ENCODE measurements at places on chromosomes 5 and 9.

DNA sequence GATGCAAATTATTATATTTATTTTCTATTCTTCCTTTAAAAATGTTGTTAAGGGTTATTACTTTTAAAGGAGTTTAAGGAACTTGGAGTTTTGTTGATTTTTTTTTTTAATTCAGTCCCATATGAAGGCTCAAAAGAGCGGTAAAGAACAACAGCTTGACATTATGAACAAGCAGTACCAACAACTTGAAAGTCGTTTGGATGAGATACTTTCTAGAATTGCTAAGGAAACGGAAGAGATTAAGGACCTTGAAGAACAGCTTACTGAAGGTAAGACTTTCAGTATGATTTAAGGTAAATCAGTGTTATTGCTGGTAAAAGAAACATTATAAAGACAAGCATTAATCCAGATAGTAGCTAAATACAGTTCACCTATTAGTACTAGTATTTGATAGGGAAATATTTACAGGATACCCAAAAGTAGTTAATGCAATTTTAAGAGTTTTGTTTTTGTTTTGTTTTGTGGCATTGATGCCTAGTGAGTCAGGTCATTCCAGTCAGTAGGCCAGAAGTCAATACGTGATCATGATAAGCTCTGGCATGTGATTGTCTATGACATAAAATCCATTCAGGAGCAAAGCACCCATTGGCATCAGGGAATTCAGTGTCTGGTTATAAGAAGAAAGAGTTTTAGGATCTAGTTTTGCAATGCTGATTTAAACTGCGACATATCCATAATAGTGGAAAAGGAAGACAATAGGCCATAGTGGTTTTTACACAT is 49.2 kb downstream of the CNTRL start:
- no peak for DNase-seq

GRCh38 chr9:3007326-3007725 is 163.4 kb upstream of the PUM3 start:
- no peak for DNase-seq

DNA sequence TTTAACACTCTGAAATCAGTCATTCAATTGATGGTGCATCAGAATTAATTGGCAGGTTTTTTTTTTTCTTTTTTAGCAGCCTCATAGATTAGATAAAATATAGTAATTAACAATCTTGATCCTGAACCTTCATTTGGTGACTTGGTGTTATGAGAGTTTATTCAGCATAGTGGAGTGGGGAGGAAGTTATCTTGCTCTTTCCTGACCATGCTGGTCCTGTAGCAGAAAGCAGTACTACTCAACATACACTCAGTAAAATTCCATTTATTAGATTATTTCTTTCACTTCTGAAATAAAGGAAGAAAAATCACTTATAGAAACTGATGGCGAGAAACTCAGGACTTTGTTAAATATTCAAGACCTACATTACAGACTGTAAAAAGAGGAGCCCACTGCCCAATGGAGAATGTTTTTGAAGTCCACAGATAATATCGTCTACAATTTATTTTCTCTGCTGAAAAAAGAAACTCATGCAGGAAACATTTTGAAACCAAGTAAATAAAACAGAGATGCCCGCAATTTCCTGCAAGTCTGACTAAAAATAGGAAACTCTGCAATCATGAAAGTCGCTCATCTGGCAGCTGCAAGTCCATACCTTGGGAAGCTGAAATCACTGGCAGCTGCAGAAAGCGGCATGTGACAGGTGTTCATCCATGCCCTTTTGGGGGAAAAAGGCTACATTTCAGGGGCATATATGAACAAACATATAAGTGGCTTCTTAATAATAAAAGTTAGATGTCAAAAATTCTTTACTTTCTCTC is 233.2 kb upstream of the RFX3 start:
- DNase-seq: no peak

- DNase-seq: no peak
Observed at GRCh38 chr9:75200892-75201470, 112.7 kb downstream of the OSTF1 start.

- DNase-seq: no peak
Observed at GRCh38 chr9:80070071-80070742, 498.4 kb downstream of the TLE4 start.

GRCh38 chr9:136576269-136576626 is 30.4 kb upstream of the NOTCH1 start:
- no peak for DNase-seq

GRCh38 chr9:101574731-101575333 is 19.9 kb downstream of the PPP3R2 start:
- DNase-seq: no peak

GRCh38 chr9:27413511-27414219 is 110.4 kb upstream of the IFNK start:
- no peak for DNase-seq
